Neural progenitor cell (in vitro differentiated cells): ENCODE measurements at places on chromosomes 2 and 18. TPM values are rescaled to one million over a fixed set of nuclear protein-coding genes. Genes with fewer than 3 reads are reported as not detected.
A peak's percentile ranks its signal among the peaks of the same experiment; 100 is the strongest.

GRCh38 chr18:46265196-46266156, 161.3 kb downstream of the HAUS1 start:
- peaks cover 9% of the 10 kb centered on the region for H3K4me1 ChIP-seq
- no peak overlapping the region for H3K4me3 ChIP-seq
- H3K27me3 ChIP-seq = no peaks in the 10 kb centered on the region
- H3K36me3 ChIP-seq = no peaks in the 10 kb centered on the region
- no peak overlapping the region for H3K27ac ChIP-seq

DNA sequence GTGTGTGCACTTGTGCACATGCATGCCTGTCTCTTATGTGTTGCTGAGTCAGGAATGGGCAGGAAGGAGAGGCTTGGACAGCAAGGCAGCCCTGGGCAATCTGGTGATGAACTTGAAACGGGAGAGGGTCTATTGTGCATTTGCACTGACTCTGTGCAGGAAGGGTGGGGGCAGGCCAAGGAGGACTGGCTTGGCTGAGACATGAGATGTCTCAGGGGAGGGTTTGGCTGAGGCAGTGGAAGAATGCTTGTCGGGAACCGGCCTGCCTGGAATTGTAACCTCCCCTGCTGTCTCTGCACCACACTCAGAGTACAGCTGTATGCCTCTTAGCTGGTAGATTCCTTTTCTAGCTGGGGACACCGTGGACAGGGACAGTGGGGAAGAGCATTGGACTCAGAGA, 176.1 kb upstream of the TNP1 start:
- no peaks in the 10 kb centered on the region for H3K36me3 ChIP-seq
- H3K4me1 ChIP-seq = no peaks in the 10 kb centered on the region
- H3K4me3 ChIP-seq = no peak overlapping the region
- DNase-seq = no peak
- H3K27ac ChIP-seq = no peak overlapping the region

DNA sequence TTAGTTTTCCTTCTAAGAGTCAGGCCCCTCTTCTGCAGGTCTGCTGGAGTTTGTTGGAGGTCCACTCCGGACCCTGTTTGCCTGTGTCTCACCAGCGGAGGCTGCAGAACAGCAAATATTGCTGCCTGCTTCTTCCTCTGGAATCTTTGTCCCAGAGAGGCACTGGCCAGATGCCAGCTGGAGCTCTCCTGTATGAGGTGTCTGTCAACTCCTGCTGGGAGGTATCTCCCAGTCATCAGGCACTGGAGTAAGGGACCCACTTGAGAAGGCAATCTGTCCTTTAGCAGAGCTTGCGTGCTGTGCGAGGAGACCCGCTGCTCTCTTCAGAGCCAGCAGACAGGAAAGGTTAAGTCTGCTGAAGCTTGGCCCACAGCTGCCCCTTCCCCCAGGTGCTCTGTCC, 4.8 kb downstream of the REG1B start:
- H3K36me3 ChIP-seq = no peaks in the 10 kb centered on the region
- H3K27ac ChIP-seq = no peak overlapping the region
- H3K27me3 ChIP-seq = no peaks in the 10 kb centered on the region
- H3K4me3 ChIP-seq = no peak overlapping the region

DNA sequence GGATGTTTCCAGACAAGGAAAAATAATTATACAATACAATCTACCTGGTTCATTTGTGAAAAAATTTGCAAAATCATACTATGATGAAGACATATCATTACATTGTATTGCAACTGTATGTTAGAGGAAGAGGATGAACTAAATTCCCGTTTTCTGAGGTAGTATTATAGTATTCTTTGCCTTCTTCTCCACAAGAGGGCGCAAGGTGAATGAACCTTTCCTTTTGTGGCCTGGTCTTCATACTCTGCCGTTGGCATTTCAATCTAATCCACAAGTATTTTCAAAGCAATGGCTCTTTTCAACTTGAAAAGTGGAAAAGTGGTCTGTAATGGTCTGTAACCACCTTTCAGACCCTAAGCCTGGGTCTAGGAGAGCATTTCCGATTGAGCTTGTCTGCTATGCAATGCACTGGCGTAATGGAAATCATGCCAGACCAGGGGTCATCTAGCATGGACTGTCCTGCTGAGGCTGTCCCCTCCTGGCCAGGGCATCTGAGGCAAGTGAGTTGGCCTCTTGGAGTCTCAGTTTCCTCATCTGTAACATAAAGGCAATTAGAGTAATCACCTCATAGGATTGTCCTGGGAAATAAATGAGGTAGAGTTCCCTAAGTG, 30.8 kb upstream of the ZNF396 start:
- H3K27ac ChIP-seq = no peak overlapping the region
- peak; percentile 80 for DNase-seq
- no peaks in the 10 kb centered on the region for H3K4me1 ChIP-seq
- H3K4me3 ChIP-seq = no peak overlapping the region
- H3K27me3 ChIP-seq = no peaks in the 10 kb centered on the region

DNA sequence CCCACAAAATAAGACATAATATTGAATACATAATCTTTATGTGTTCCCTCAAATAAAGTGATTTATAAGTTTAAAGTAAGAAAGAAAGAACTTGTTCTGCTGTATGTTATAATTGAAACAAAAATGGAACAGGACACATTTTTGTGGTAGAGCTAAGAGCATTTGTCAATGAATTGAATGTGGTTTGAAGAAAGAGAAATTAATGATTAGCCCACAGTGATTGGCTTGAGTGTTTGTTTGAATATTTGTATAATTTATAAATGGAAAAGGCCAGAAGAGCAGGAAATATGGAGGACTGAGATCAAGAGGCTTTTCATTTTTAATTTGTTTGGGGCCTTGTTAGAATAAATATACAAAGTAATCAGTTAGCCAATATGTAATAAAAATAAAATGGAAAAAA, 395.1 kb upstream of the CDH19 start:
- no peaks in the 10 kb centered on the region for H3K27me3 ChIP-seq
- H3K4me3 ChIP-seq = no peak overlapping the region
- H3K4me1 ChIP-seq = no peaks in the 10 kb centered on the region
- H3K27ac ChIP-seq = no peak overlapping the region
- no peak for DNase-seq

GRCh38 chr2:235607546-235608199, 113.8 kb downstream of the AGAP1 start:
- H3K4me3 ChIP-seq = no peak overlapping the region
- H3K4me1 ChIP-seq = peaks cover 6% of the 10 kb centered on the region
- DNase-seq = no peak
- no peak overlapping the region for H3K27ac ChIP-seq

DNA sequence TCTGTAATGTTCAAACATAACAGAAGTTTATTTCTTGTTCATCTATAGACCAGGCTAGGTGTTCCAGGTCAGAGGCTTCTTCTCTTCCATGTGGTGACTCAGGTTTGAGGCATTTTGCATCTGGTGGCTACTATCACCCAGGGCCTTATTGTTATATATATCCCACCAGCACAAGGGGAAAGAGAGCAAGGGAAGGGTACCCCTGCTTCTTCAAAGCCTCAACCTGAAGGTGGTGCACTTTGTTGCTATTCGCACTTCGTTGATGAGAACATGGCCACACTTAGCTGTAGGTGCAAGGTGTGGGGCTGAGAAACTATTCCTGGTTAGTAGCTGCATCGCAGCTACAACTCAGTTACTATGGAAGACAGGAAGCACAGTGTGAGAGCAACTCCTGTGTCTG, 27.4 kb upstream of the SLC3A1 start:
- H3K4me1 ChIP-seq = peaks cover 20% of the 10 kb centered on the region
- H3K4me3 ChIP-seq = no peak overlapping the region
- H3K36me3 ChIP-seq = no peaks in the 10 kb centered on the region
- DNase-seq = peak; percentile 52

DNA sequence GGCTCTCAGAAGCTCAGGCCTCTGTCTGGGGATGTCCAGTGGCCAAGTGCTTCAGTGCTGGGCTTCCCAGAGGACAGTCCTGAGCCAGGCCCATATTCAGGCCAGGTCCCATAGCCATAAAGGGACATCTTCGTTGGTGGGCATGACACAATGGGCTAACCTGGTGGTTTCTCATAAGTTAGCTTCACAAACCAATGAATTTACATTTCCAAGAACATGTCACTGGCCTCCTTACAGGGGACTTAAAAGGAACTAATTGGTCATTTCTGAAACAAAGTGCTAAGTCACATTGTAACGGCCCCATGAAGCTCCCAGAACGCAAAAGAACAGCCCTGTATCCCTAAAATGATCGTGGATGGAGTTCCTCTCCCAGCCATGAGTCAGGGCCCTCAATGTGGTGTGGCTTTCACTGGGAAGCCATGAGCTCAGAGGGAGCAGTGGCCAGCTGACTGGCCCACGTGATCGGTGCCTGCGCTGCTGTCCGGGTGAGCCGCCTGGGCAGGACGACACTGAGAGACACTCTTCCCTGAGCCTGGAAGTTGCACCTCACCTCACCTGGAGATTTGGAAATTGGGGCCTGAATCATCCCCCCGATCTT, 163.7 kb upstream of the APCDD1 start:
- H3K27ac ChIP-seq = no peak overlapping the region
- no peak overlapping the region for H3K4me3 ChIP-seq
- H3K27me3 ChIP-seq = no peaks in the 10 kb centered on the region

- H3K4me3 ChIP-seq = no peak overlapping the region
- no peaks in the 10 kb centered on the region for H3K27me3 ChIP-seq
- no peak overlapping the region for H3K27ac ChIP-seq
Observed at GRCh38 chr2:142241016-142241415, 110.2 kb upstream of the LRP1B start.

GRCh38 chr2:216292886-216293301, 79.4 kb downstream of the MARCHF4 start:
- peaks cover 3% of the 10 kb centered on the region for H3K27me3 ChIP-seq
- H3K4me3 ChIP-seq = no peak overlapping the region
- no peaks in the 10 kb centered on the region for H3K36me3 ChIP-seq
- no peak overlapping the region for H3K27ac ChIP-seq

- H3K4me3 ChIP-seq = no peak overlapping the region
- no peaks in the 10 kb centered on the region for H3K36me3 ChIP-seq
- no peak overlapping the region for H3K27ac ChIP-seq
- H3K4me1 ChIP-seq = peaks cover 27% of the 10 kb centered on the region
Observed at GRCh38 chr18:48862132-48862531, 88.6 kb downstream of the SMAD7 start.

DNA sequence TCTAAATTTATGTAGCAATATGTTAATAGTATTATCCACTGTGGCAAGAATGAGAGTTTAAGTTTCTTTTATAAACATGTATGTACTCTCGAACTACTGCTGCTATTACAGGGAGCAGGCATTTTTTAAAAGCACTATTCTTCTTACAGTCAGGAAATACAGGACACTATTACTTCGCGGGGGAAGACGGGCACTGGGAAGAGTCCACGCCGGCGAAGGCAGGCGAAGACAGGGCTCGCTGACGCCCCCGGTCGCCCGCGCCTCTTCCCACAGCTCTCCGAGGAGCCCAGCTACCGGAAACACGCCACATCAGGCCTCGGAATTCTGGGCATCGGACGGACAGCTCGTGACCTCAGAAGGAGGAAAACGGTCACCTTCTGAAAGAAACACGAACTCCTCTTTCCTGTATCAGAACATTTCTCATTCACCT, 90.2 kb downstream of the FAM161A start:
- no peaks in the 10 kb centered on the region for H3K27me3 ChIP-seq
- H3K36me3 ChIP-seq = no peaks in the 10 kb centered on the region
- H3K4me3 ChIP-seq = peak overlapping the region; percentile 70
- peak; percentile 82 for DNase-seq
- H3K4me1 ChIP-seq = no peaks in the 10 kb centered on the region

GRCh38 chr2:15955232-15955988, 15.1 kb downstream of the MYCN start:
- no peaks in the 10 kb centered on the region for H3K36me3 ChIP-seq
- no peak for DNase-seq
- H3K4me3 ChIP-seq = no peak overlapping the region
- peaks cover 11% of the 10 kb centered on the region for H3K4me1 ChIP-seq

Gene C2orf92
- total RNA-seq = 3.3 and 6.2 TPM in 2 replicates

Gene KRCC1
- total RNA-seq = 24.8 and 33.9 TPM in 2 replicates

Gene CYP26B1
- total RNA-seq = 0.21 and 1.2 TPM in 2 replicates

Gene FAM237A
- total RNA-seq = not detected in 2 replicates

Gene TACR1
- total RNA-seq = not detected in 2 replicates

Gene BMP10
- not detected in 2 replicates for total RNA-seq

Gene CDK15
- 0.21 TPM in 1 of 2 replicates, not detected in the other for total RNA-seq

Gene LINC00305
- total RNA-seq = not detected in 2 replicates
